ENCODE measurements at places on chromosomes 2 and 18.

GRCh38 chr2:70080610-70081200 lies 6.6 kb upstream of the PCBP1 start:
- DNase-seq, result no peak

GRCh38 chr2:48109491-48110204 lies 203.3 kb upstream of the FBXO11 start:
- no peak for DNase-seq

- DNase-seq, result no peak
Observed at GRCh38 chr18:77065221-77065981, 67.2 kb downstream of the MBP start.

- DNase-seq, result no peak
Observed at GRCh38 chr2:124025171-124025580, at the start of gene CNTNAP5. TSS of gene CNTNAP5 (plus strand) at chr2:124025287. CDS start at chr2:124025651, 364 bp downstream.

DNA sequence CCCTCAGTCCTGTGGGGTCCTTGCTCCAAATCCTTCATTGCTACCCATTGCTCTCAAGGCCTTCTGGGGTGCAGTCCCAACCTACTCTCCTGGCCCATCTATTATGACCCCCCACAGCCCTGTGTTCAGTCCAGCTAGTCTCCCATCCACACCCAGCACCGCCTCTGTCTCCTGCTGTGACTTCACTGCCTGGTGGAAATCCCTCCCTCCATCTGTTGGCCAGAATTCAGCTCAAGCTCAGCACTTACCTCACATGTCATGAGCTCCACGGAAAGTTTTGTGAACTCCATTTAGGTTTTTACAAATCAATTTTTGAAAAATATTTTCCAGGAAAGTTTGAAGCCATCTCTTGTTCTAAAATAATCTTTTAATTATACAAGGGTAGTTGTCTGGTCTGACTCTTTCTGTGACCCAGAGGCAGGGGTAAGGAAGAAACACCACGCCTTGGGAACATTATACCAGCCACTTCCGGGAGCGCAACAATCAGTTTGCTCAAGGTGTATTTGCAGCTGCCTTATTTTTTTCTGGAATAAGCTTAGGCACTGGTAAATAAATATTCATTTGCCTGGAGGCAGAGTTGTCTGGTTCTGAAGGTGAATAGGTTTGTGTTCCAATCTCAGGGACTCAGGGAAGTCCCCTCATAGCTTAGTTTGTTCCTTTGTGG lies 110.8 kb downstream of the VIT start:
- no peak for DNase-seq

- no peak for DNase-seq
Observed at GRCh38 chr2:217804791-217805667, 197.8 kb downstream of the TNS1 start.

GRCh38 chr2:2574401-2575180 lies 243.5 kb upstream of the MYT1L start:
- DNase-seq, result no peak

- no peak for DNase-seq
Observed at GRCh38 chr18:40670668-40671375, 1284.2 kb upstream of the PIK3C3 start.

GRCh38 chr2:199469514-199470360 lies 12.0 kb upstream of the SATB2 start:
- DNase-seq, result no peak

DNA sequence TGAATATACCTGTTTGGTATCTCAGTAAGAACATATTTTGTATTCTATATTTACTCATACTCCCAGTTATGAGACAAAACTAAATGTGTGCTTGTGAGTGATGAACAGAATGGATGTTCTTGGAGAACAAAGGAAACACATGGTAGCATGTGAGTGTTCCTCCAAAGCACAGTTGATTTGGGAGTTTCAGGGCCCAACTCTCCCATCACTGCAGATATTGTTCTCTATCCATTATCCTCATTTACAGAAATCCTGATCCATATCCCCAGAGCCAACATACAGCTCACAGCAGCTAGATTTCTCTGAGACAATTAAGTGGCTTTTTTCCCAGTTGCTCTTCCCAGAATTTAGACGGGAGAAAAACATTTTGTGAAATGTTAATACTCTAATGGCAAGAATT lies 75.6 kb upstream of the MAPRE2 start:
- DNase-seq, result no peak

DNA sequence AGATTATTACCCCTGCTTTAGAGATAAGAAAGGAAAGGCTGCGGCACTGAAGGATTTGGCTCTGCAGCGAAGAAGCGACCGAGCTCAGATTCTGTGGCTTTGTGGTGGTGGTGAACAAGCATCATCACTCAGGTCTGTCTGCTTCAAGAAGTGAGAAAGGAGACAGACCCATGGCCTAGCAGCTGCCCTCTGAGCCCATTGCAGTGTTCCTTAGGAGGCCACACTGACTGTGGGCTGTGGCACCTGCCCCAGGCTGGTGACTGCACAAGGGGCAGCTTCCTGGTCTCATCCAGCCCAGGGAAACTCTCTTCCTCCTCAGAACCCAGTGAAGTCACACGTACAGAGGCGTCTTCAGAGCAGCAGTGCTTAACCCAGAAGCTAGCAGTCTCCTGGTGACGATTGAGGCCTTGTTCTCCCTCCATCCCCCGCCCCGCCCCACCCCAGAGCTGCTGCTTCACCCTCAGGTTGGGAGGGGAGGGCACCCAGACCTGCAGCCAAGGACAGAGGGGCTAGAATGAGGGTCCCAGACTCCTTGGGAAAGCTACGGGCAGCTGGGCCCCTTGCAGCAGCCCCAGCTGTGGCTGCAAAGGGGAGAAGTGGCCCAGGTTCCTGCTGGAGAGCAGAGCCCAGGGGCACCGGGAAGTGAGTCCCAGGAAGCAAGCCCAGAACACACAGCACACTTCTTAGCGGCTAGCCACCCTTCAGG lies 22.2 kb downstream of the BIN1 start:
- DNase-seq, result no peak

GRCh38 chr2:163681745-163682144 lies 54.1 kb downstream of the FIGN start:
- DNase-seq, result no peak

DNA sequence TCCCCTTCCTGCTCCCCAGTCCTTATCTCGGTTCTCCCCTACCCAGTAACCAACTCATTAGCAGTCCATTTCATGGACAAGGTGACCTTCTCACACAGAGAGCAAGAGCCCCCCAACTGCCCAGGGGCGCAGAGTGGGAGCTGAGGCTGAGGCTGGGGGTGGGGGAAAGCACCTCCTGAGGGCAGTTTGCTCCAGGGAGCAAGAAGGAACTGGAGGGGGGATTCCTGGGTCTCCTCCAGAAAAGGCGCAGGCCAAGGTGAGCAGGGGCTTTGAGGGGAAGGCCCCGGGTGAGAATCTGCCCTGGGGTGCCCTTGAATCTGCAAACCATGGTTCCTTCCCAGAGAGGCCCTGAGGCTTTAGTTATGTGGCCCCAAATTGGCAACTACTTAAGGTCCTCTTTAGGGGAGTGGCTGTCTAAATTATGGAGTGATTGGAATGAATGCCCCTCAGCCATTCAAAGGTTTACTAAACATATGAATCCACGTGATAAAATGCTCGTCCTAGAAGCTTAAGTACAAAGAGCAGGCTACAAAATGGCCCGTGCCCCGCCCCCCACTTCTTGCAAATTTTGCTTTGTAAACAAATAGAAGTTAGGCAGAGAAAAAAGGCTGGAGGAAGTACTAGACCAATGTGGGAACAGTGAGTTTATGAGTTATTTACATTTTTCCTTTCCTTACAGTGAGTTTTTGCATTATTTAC lies 123.5 kb upstream of the HS6ST1 start:
- no peak for DNase-seq

GRCh38 chr2:133733901-133734255 lies 165.6 kb upstream of the NCKAP5 start:
- DNase-seq, result no peak

- no peak for DNase-seq
Observed at GRCh38 chr2:112889976-112890375, 21.0 kb upstream of the IL37 start.

GRCh38 chr2:44271296-44271695 lies 4.0 kb upstream of the SLC3A1 start:
- no peak for DNase-seq

DNA sequence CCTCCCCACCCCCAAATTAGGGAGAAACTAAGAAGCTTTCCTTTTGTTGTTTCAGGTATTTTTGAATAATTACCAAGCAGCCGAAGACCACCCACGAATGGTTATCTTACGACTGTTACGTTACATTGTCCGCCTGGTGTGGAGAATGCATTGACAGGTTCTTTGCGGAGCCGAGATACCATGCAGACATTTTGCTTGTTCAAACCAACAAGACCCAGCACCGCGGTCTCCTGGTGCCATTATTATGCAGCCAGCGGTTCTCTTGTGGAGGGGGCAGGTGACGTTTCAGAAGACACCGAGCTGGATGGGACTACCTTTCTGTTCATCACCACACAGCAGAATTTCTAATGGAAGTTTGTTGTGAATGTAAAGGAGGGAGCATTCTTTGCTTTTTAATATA lies 43.4 kb downstream of the BCL2L11 start:
- no peak for DNase-seq

DNA sequence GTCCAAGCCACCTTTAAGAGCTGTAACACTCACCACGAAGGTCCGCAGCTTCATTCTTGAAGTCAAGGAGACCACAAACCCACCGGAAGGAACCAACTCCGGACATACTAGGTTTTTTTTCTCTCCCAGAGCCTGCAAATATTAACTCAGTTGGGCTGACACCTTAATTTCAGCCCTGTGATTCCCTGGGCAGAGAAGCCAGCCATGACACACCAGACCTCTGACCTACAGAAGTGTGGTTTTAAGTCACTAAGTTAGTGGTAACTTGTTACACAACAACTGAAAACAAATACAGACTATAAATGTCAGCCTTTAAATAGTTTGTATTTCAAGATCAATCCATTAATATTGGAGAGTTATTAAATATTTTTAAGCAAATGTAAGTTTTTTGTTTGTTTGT lies 855.1 kb downstream of the TMEM182 start:
- DNase-seq, result no peak

DNA sequence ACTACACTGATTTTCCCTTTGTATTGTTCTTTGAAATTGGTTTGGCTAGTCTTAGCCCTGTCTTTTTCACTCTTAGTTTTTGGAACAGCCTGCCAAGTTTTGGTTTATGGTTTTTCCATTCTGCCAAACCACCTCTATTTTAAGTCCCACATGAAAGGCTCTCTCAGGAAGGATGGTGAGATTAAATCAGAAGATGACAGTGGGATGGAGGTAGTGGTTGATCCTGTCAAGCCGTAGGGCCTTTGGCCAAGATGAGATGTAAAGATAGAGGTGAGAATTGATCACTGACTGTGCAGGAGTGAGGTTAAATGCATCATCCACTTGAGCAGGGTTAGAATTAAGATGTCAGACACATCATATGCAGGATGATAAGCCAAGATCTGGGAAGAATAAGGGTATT lies 948.5 kb downstream of the SLC4A3 start:
- DNase-seq, result no peak

DNA sequence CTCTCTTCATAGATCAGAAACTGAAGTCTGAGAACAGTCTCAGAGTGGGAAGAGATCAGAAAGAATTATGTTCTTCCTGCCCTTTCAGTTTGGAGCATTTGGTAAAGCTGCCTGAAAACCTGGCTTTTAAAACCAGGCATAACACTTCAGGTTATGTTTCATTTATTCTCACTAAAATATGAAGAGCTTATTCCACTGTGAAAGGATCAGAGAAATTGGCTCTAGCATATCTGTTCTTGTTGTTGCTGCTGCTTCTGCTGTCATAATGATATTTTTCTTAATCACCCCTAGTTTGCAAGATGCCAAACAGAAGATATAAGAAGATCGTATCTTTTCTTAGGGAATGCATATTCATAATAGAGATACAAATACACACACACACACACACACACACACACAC lies 476.9 kb downstream of the XIRP2 start:
- DNase-seq, result no peak

- no peak for DNase-seq
Observed at GRCh38 chr2:39246382-39246980, 2.7 kb upstream of the CDKL4 start.

GRCh38 chr2:121030523-121030922 lies 254.5 kb downstream of the TFCP2L1 start:
- DNase-seq, result no peak

GRCh38 chr18:27599202-27599829 lies 414.2 kb upstream of the CHST9 start:
- DNase-seq, result no peak

DNA sequence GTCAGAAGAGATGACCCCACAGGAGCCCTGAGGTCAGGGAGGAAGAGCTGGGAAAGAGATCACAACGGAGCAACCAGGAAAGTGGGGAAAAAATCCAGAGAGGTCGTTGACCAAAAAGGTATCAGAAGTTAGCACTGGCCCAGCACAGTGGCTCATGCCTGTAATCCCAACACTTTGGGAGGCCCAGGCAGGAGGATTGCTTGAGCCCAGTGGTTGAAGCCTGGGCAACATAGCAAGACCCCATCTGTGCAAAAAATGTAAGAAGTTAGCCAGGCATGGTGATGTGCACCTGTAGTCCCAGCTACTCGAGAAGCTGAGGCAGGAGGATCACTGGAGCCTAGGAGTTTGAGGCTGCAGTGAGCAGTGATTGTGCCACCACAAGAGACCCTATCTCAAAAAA lies 121.5 kb downstream of the GBX2 start:
- no peak for DNase-seq

DNA sequence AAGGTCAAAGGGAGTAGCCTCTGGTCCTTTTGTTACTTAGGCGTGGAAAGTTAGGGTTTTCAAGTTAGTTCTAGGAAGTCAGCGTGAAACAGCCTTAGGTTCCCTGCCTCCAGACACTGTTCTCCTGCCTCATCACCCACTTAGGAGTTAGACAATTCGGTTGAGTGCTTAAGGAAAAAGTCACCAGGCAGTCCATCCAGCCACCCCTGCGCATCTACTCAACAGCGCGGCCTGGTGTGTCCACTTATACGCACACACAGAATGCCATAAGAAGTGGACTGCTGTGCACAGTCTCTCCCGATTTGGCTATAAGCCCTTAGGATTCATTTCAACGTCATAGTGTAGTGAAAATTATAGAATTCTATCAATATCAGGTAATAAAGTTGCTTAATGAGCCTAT lies 470.8 kb upstream of the TNP1 start:
- DNase-seq, result no peak

- DNase-seq, result no peak
Observed at GRCh38 chr18:28574175-28574574, 397.2 kb upstream of the CDH2 start.

DNA sequence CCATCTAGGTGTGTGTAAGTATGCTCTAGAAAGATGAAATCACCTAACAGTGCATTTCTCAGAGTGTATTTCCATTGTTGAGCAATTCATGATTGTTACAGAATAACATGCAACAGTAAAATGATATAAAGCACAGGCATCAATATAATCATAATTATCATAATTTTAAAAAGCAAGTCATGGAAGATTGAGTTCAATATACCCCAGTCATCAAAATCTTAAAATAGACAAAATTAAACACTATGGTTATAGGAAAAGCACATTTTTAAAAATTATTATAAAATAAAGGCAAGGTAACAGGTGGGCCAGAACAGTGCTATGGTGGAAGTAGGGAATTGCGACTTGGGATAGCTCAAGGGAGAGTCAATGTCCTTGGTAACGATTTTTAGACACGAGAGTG lies 555.4 kb upstream of the VRK2 start:
- no peak for DNase-seq

DNA sequence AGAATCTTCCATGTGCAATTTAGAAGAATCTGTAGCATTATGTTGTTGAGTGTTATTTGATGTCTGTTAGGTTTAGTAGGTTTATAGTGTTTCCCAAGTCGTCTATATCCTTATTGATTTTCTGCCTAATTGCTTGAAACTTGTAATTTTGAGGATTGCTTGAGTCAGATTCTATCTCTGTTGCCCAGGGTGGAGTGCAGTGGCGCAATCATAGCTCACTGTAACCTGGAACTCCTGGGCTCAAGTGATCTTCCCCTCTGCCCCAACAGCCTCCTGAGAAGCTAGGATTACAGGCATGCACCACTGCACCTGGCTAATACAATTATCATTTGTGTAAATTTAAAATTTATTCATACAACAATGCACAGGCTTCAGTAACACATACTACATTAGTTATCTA lies 3.1 kb upstream of the TCF23 start:
- DNase-seq, result no peak
